SK-MEL-5 (cell line): ENCODE measurements at places on chromosomes 3 and 15. TPM values are rescaled to one million over a fixed set of nuclear protein-coding genes. Genes with fewer than 3 reads are reported as not detected.
A peak's percentile ranks its signal among the peaks of the same experiment; 100 is the strongest.

ERICH6 gene
- not detected in 2 replicates for total RNA-seq

DNA sequence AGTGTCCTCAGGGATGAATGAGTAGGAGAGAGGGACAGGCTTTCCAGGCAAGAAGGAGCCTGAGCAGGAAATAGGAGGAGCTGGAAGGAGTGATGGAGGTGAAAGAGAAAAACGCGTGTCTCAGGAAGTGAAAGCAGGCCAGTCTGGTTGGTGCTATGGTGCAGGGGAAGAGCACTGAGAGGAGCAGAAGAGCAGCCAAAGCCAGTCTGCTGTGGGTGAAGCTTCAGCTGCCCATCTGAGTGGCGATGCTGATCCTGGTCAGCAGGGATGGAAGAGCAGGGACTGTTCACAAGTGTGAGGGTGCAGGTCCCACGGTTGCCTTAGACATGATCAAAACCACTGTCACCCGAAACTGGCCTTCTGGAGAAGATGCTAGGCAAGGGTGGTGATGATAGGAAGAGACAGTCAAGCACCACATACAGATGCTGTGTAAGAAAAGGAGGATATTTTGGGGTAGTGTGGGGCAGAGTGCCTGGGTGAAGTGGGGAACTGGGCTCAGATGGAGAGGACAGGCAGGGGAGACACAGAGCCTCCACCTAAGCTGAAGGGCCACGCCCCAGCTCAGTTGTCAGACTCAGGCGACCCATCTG lies 5.5 kb upstream of the KY start:
- no peak for DNase-seq

- no peak for DNase-seq
These were observed 8.8 kb downstream of the PDCD6IP start for GRCh38 chr3:33807191-33807590.

FILIP1L gene
- not detected in 2 replicates for total RNA-seq

DNA sequence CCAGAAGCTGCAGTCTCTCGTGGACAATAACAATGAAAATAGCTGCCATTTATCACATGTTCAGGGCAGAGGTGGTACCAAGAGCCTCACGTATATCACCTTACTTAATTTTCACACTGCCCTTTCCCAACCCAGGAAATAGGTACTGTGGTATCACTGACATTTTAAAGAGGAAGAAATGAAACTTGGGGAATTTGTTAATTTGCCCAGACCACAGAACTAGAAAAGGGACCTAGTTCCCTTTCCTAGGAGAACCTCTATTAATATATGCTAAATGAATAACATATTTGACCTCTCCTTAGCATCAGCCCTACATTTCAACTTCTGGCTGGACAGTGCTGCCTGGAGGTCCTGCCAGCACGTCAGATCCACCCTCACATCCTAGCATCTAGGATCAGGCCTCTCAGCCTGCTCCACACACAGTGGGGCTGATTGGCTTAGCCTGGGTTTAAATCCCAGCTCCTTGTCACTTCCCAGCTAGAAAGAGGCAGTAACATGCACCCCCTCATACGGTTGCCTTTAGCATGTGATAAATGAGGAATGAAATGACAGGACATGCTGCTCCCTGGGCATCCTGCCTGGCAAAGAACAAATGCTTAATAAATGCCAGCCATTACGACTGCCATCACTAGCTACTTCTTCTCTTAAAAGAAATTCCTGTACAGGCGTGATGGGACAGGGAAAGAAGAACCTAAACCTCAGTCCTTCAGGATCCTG lies 95.1 kb upstream of the TNFAIP8L3 start:
- DNase-seq, result no peak

DNA sequence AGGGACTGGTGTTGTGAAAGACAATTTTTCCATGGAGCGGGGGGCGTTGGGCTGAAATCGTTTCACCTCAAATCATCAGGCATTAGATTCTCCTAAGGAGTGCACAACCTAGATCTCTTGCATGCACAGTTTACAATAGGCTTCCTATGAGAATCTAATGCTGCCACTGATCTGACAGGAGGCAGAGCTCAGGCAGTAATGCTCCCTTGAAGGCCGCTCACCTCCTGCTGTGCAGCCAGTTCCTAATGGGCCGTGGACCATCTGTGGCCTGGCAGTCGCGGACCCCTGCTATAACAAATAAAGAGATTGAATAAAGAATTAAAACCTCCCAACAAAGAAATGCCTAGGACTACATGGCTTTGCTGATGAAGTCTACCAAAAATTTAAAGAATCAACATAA lies 25.3 kb upstream of the ANKRD28 start:
- DNase-seq, result no peak

DNA sequence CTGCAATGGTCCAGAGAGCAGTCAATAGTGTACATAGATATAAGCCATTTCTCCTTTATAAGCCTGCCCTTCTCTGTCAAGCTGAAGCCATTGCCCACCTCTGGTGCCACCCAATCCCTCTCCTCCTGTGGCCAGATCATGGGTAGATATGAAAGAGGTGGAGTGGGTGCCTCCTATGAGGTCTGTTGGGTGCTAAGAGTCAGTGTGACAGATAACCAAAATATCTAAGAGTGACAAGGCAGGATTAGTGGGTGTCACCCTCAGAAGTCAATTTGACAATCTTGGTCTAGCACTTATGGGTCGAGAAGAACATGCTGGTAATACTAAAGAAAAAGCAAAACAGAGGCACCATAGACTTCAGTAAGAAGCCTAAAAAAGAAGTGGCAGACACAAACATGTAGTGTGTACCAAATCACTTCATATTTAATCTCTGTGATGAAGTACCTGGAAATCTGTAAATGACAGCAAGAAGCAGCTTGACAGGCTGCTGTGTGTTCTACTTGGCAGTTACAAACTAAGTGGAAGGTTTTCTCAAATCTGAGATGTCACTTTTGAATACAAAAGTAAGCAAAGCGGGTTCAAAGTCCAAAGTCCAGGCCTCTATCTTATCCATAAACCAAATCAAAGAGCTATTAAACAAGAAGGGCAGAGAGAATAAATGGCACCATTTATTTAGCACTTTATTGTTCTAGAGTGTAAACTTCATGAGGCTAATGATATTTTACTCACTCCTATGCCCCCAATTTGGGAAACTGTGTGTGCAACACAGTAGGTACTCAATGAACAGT lies 118.9 kb upstream of the EOMES start:
- no peak for DNase-seq

DNA sequence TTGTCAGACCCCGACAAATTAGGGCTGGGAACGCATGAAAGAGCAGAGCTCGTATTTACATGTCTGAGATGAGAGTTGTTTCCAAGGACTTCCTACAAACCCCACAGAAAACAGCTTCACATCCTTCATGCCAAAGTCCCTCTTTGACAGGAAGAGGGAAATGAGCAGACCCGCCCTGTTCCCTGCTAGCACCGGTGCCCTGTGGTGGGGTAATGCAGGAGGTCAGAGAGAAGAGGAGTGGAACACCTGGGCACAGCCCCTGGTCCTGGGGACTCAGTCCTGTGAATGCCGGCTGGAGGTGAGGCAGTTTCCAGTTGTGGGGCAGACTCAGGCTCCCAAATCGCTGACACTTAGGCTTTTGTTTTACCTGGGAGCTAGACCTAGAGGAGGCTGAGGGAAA lies 4.0 kb downstream of the PLA2G4D start:
- no peak for DNase-seq

- no peak for DNase-seq
These were observed 10.4 kb upstream of the VIPR1 start for GRCh38 chr3:42491881-42492507.

GRCh38 chr3:53073553-53074365 lies 27.9 kb upstream of the SFMBT1 start:
- DNase-seq, result no peak

GRCh38 chr15:62052713-62053112 lies 7.5 kb downstream of the VPS13C start:
- DNase-seq, result no peak

HCLS1 gene
- 0.13 TPM in 1 of 2 replicates, not detected in the other for total RNA-seq

- no peak for DNase-seq
These were observed 39.3 kb downstream of the NFKBIZ start for GRCh38 chr3:101888653-101889052.

DNA sequence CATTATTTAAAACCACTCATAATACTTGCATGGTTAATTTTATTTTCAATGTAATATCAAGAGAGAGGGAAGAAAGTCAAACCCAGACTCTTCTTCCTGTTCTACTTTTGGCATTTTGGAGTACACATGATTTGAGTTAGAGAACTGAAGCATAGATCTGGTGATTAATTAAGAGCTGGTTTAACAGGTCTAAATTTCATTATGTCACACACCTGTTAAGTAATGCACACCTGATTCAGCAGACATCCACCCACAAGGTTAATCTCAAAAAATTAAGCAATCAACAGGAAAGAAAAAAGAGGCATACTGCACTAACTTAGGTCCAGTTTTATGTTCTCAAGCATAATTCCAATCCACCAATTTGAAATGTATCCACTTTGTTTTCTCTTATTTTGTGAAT lies 101.1 kb upstream of the ICE2 start:
- DNase-seq, result no peak

DNA sequence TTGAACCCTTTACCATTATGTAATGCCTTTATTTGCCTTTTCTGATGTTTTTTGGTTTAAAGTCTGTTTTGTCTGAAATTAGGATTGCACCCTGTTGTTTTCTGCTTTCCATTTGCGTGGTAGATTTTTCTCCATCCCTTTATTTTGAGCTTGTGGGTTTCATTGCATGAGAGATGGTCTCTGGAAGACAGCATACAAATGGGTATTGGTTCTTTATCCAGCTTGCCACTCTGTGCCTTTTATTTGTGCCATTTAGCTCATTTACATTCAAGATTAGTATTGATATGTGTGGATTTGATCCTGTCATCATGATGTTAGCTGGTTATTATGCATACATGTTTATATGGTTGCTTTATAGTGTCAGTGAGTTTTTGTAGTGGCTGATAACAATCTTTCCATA lies 318.7 kb upstream of the PPP2R3A start:
- DNase-seq, result no peak

GRCh38 chr3:123759311-123759710 lies 124.8 kb downstream of the MYLK start:
- DNase-seq, result no peak

- no peak for DNase-seq
These were observed 35.5 kb downstream of the PTH1R start for GRCh38 chr3:46912986-46913385.

DNA sequence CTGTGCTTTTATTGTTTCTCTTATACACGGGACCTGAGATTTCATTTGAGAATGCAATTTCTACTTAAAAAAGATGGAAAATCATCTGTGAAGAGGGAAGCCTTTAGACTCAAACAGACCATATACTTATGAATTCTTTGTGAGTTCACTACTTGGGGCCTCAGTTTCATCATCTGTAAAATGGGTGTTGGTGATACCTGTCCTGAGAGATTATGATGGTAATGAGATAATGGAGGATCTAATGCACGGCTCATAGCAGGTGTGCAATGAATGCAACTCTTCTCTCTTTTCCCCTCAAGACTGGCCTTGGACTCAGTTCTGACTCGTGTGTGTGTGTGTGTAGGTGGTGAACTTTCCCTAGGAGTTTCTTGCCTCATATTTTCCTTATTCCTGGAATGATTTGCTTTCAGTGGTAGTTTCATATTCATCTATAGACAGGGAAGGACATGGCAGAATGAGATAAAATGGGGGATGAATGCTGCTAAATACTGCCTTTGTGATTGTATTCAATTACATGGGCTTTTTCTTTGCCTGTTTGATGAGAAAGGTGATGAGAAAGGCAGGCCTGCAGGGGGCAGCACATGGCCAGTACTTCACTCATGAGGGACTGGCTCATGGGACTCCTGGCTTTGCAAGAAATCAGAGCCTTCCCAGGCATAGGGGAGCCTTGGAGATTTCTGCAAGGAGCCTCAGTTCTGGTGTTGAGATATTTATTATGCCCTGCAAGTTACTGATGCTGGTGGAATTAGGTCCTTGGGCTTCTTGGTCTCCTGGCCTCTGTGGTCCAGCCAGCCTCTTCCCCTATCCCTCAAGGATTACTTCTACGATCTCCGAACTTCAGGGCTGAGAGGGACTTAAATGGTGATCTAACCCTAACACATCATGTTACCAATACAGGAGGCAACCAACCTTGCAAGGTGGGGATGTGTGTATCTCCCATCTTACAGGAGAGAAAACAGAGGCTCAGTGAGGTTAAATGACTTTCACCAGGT lies 70.7 kb downstream of the RPLP1 start:
- DNase-seq, result peak; percentile 75

- peak; percentile 85 for DNase-seq
These were observed 62.7 kb upstream of the CD47 start for GRCh38 chr3:108153451-108153981.

- no peak for DNase-seq
These were observed 466.8 kb downstream of the LPP start for GRCh38 chr3:188620752-188621151.

- no peak for DNase-seq
These were observed 2.5 kb downstream of the MAP3K13 start for GRCh38 chr3:185365291-185366073.

- no peak for DNase-seq
These were observed 117.1 kb downstream of the MINAR1 start for GRCh38 chr15:79549196-79549595.
